ENCODE measurements at places on chromosomes 11 and 22.

DNA sequence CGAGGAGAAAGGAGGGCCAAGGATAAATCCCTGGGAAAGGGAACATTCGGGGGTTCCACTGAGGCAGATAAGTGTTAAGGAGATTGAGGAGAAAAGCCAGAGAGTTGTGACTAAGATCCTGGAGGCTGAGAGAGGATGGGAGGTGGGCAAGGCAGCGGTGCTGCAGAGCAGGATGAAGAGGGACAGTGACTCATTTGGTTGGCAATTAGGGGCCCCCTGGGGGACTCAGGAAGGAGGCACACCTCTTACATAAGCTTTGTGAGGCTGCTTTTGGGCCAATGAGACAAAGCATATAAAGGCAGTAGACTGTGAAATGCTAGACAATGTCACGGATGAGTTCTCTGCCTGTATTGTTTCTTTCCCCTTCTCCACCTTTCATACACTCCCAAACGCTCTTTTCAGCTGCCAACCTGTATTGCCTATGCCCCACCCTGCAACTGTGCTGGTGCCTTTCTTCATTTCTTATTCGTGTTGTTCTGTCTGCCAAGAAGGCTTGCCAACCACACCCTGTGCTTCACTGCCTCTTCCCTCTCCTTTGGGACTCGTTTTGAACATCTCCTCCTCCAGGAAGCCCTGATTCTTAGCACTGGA lies 246.8 kb upstream of the KIRREL3 start:
- no peak for DNase-seq

GRCh38 chr11:34633640-34633989 lies 12.7 kb downstream of the EHF start:
- no peak for DNase-seq

DNA sequence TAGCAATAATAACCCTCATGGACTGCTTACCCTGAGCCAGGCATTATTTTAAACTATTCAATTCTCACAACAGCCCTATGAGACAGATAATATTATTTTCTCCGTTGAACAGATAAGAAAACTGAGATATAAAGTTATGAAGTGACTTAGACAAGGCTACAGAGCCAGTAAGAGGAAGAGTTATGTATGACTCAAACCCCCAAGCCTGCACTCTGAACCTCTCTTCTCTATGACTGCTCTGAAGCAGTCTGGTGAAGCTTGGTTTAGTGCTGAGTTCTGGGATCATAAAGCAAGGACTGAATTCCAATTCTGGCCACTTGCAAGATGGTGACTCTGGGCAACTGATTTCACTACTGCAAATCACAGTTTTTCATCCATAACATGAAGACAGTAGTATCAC lies 34.5 kb downstream of the TNKS1BP1 start:
- DNase-seq: no peak

DNA sequence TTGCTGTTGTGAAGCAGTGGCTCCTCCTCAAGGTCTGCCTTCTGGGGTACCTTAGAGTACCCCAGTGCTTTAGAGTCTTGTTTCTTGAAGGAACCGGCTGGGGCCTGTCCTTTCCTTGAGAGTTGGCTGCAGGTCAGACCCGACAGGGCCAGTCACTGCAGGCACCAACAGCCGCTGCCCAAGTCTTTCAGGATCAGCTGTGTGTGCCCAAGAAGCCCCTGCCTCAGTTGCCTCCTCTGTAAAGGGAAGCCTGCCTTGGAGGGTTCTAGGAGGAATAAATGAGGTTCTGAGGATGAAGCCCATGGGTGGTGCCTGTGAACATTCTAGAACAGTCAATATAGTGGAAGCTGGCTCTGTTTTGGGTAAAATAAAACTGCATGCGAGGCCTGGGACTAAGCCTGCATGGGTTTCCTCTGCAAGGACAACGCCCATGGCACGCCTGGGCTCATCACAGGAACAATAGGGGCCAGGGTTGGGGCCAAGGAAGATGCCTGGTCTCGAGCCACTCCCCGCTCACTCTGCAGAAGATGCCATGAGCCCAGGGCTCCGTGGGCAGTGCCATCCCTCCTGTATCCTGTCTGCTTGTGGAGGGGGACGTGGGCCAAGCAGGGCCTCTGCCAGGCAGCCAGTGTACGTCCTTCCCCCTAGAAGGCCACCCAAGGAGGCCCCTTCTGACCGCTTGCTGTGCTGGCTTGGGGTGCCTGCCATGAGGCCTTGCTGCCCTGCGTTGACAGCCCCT lies 81.6 kb downstream of the MED15 start:
- no peak for DNase-seq

DNA sequence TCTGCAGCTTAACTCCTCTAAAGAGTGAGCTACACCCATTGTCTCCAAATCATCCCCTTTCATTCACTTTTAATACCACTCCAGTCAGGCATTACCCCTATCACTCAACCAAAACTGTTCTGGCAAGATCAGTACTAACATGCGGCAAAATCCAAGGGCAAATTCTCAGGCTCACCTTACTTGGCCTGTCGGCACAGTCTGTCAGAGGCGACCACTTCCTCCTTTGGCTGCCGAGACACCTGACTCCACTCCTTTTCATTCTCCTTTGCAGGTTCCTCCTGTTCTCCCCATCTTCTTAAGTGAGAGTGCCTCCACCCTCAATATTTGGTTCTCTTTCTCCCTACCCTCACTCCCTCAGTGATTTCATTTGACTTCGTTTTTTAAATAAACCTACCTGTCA lies 4.2 kb downstream of the C11orf91 start:
- no peak for DNase-seq

- no peak for DNase-seq
Observed at GRCh38 chr11:117328375-117329010, 839 bp downstream of the CEP164 start.

DNA sequence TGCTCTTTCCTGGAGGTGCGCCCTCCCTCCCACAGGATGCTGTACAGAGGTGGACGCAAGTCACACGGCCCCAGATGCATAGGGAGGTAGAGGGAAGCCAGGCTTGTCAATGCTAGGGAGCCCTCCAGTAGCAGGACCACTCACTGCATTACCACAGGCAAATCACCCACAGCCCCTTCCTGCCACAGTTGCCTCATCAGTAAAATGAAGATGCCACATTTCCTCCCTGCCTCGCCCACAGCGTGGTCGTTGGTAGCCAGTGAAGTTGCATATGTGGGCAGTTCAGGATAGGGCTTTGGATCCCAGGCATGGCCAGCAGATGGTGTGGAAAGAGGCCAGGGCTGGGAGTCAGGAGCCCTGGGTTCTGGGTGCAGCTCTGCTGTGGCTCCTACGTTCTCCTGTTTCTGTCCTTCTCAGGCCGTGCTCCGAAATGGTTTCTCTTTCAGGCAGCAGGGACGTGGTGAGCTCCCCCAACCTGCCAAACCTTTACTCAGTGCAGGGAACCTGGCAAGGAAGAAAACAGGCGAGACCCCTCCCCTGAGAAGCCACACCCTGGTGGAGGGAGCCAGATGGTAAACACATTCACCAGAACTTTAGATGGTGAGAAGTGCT lies 22.6 kb downstream of the DAGLA start:
- DNase-seq: no peak

DNA sequence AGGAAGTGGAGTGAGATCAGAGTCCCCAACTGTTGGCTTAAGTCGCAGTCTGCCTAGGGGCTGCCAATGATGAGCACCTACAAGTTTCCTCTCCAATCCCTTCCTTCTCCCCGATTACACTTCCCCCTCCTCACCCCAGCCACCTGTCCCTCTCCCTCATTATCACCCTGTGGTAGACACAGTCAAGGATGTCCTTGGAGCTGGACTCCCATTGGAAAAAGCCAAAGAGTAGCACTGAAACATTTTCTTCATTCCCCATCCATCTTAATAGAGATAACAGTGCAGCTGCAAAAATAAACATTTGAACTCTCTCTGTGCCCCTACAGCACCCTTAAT lies 146.2 kb downstream of the DBX1 start:
- DNase-seq: no peak

GRCh38 chr11:103714246-103714645 lies 322.2 kb upstream of the DDI1 start:
- no peak for DNase-seq
